ENCODE measurements at places on chromosomes 2 and 18.
A peak's percentile ranks its signal among the peaks of the same experiment; 100 is the strongest.

- no peak for DNase-seq
Measured at GRCh38 chr2:128447538-128447995, 128.9 kb upstream of the HS6ST1 start.

DNA sequence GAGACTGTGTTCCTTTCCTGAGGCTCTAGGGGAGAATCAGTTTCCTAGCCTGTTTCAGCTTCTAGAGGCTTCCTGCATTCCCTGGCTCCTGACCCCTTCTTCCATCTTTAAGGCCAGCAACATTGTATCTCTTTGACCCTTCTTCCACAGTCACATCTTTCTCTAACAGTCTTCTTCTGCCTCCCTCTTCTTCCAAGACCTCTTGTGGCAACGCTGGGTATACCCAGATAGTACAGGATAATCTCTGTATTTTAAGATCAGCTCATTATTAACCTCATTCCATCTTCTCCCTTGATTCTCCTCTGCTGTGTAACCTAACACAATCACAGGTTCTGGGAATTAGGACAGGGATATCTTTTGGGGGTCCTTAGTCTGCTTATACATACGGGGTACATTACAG is 8.9 kb upstream of the MYL12A start:
- DNase-seq: no peak

GRCh38 chr2:88659538-88659915 is 31.9 kb upstream of the RPIA start:
- DNase-seq: no peak

- DNase-seq: no peak
Measured at GRCh38 chr18:9237981-9238380, 96.6 kb upstream of the TWSG1 start.

GRCh38 chr2:191935247-191935646 is 88.4 kb upstream of the CAVIN2 start:
- no peak for DNase-seq

- no peak for DNase-seq
Measured at GRCh38 chr2:184597571-184597991, 748 bp upstream of the ZNF804A start.

- no peak for DNase-seq
Measured at GRCh38 chr2:226656367-226656766, 143.3 kb downstream of the IRS1 start.

DNA sequence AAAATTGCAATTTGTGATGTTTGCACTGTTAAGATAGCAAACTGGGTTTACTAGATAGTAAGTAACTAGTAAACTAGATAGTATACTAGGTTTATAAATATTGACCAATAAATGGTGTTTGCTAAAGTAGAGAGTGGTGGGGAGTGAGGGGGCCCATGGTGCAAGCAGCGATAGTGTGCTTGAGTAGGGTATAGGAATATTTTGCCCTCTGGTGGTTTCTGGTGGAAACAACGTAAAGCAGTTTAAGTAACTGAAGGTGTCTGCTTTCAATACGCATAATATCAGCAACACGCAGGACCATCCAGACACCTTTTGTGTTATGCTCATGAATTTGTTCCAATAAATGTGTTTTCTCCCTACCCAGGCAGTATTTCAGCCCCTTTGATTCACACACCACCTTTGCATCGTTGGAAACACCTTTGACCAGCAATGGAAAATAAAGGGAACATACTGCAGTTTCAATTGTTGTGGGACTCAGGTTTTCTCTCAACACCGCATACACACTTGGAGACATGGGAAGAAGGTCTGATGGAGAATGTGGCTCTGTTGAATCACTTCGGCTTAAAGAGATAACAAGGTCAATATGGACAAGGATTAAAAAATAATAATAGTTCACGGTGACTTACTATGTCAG is 16.7 kb upstream of the STAT1 start:
- DNase-seq: peak; percentile 43

DNA sequence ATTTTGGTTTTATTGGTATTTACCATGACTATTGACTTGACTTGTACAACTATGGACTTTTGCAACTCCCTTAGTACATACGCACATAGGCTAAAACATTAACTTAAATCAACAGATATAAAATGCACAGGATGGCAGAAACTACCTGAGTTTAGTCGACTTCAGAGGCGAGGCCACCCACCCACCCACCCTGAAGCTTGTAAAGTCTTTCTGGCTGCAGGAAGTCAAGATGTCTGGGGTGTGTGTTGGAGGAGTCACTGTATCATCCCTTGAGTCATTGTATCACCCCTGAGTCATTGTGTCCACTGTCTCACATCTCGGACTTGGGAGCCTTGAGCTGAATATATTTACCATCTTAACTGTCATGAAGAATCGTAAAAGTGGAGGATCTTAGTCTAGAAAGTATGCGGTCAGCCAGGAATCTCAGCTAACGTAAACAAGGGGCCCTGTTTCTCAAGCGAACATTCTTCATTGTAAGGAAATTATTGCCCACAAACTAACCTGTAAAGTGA is 140.0 kb upstream of the ST6GAL2 start:
- DNase-seq: no peak

GRCh38 chr2:68980956-68981355 is 6.5 kb downstream of the GKN1 start:
- DNase-seq: no peak

DNA sequence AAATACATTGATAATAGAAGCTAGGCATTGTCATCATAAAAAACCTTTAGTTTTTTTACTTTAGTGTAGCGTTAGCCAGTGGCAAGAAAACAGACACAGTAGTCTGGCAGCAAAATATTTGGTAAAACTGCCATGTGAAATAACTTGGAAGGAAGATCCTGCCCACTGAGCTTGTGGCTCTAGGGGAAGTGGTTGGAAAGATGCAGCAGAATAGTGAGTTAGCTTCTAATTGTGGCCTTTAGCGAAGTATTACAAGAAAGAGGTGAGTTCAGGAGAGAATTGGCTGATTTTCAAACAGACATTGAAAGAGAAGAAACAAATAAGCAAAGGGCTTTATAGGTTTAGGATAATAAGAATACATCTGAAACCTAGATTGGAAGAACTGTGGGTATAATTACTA is 1887.8 kb upstream of the CELF4 start:
- no peak for DNase-seq

DNA sequence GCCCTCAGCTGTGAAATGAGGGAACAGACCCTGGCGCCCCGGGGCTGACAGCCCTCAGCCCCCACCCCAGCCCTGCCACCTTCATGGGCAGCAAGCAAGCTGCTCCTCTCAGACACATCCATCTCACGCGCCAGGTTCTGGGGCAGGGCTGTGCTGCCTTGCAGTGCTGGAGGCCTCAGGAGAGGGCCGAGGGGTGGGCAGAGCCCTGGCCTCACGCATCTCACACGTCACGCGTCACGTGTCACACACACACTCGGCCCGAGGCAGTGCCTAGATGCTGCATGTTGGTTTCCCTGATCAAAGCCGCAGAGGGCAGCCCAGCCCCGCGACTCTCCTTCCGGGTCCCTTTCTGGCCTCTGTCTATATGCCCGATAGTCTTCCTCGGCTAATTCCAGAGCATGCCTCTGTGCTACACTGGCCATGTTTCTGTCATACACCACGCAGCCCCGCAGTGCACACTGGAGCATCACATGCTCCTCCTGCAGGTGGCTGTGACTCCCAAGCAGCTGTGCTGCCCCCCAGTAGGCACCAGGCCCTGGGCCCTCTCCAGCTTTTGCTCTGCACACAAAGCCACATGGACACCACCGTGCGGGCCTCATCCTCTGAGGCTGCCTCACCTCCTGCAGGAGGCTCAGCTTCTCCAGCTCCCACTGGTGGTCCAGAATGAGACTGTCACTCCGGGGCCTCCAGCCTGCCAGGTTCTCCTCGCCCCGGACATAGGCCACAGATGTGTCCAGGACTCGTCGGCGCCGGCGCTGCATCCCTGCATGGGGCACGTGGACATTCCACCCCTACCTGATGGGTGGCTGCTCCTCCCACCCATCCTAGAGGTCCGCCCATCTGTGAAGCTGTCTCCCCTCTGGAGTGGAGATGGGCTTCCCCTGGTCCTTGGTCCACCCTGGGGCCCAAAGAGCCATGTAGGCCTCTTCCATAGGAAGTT is 31.4 kb downstream of the AQP12A start:
- no peak for DNase-seq

- DNase-seq: no peak
Measured at GRCh38 chr2:57941816-57942215, 104.8 kb upstream of the VRK2 start.

DNA sequence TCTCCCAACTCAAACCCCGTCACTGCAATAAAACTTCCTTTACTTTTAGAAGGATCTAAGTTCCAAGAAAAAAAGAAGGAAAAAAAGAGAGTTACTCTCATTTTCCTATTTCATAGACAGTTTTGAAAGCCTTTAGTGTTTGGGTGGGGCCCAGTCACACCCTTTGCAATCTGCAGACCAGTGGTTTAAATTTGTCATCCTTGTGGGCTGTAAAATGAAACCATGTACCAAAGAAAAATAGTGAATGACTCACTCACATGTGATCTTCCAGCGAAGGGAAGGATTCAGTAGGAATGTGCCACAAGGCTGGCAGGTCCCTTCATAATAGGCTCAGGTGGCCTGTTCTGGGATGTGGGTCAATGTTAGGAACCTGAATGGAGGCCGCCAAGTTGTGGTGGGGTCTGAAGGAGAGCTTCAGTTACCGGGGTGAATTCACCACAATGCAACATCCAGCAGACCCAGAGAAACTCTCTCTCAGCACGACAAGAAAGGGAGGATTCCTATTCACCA is 28.3 kb downstream of the ANXA4 start:
- DNase-seq: no peak

DNA sequence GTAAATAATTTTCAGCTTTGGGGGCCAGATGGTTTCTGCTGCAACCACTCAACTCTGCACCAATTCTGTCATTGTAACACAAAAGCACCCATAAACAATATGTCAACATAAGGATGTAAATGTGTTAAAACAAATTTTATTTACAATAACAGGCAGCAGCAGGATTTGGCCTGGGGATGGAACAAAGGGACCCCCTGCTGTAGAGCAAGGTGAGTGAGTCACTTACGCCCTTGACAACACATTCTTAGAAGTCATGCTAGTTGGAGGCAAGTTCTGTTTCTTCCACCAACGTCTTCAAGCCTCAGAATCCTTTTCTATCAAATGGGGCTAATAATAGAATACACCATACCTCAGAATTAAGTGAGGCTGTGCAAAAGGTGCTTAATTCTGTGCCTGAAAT is 610.2 kb upstream of the SYT4 start:
- DNase-seq: no peak

DNA sequence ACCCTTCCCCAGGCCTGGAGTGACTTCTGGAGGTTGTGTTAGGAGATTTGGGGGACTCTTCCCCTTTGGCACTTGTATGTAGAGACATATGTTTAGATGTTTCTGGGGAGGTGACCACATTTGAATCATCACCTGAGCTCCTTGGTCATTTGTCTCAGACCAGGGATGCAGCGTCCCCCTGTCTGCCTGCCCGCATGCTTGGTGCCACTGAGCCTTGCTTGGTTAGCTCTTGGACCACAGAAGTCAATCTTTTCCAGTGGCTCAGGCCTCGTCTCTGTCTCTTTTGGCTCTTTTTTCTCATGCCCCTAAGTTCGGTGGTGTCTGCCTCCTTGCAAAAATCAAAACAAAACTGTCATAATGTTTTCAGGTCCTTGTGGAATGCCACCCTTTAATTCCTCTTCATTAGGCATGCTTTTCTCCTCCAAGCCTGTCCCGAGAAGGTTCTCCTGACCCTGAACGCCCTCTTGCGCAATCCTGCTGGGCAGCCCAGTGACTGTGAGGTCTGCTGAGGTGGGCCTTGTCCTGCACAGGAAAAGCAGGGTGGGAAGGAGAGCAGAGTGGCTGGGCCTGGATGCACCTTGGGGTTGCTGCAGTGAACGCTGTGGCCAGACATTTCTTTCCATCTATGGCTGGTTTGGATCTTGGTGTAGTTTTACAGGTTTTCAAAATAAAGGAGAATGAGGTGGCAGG is 24.9 kb downstream of the GLI2 start:
- DNase-seq: no peak

GRCh38 chr2:101710471-101711318 is 13.2 kb downstream of the MAP4K4 start:
- DNase-seq: no peak
